PC-3 (cell line): ENCODE measurements at places on chromosomes 2 and 18. TPM values are rescaled to one million over a fixed set of nuclear protein-coding genes. Genes with fewer than 3 reads are reported as not detected.

Gene KIF5C
- 4.0 and 7.3 TPM in 2 replicates for total RNA-seq

Gene KLHL30
- not detected in 2 replicates for total RNA-seq

Gene NEURL3
- total RNA-seq: 0.18 and 0.40 TPM in 2 replicates

Gene DSG3
- not detected in 2 replicates for total RNA-seq

Gene SERPINB4
- 0.40 TPM in 1 of 2 replicates, not detected in the other for total RNA-seq

Gene ITPRIPL1
- total RNA-seq: not detected in 2 replicates

Gene UGT1A5
- not detected in 2 replicates for total RNA-seq

Gene ASB18
- total RNA-seq: 0.15 TPM in 1 of 2 replicates, not detected in the other

Gene ACVR1C
- total RNA-seq: 0.17 and 0.40 TPM in 2 replicates

Gene PJVK
- 0.87 and 1.6 TPM in 2 replicates for total RNA-seq

Gene SCYGR6
- not detected in 2 replicates for total RNA-seq

Gene CYRIA
- 0.15 TPM in 1 of 2 replicates, not detected in the other for total RNA-seq

Gene LYPD6
- 1.9 and 2.4 TPM in 2 replicates for total RNA-seq

Gene SMYD1
- total RNA-seq: not detected in 2 replicates

Gene THADA
- total RNA-seq: 33.6 and 43.1 TPM in 2 replicates

Gene LIPG
- 9.1 and 14.8 TPM in 2 replicates for total RNA-seq

Gene DCC
- not detected in 2 replicates for total RNA-seq

Gene DYNAP
- not detected in 2 replicates for total RNA-seq

Gene PROC
- 0.35 and 0.58 TPM in 2 replicates for total RNA-seq

Gene AOX1
- 54.9 and 57.2 TPM in 2 replicates for total RNA-seq

Gene ATP6V1C2
- 0.40 TPM in 1 of 2 replicates, not detected in the other for total RNA-seq

Gene ELOA2
- total RNA-seq: not detected in 2 replicates

Gene CD207
- total RNA-seq: not detected in 2 replicates

Gene CXCR1
- total RNA-seq: not detected in 2 replicates

Gene RAMP1
- total RNA-seq: 210 and 248 TPM in 2 replicates

Gene GPR39
- total RNA-seq: 34.8 and 43.2 TPM in 2 replicates

Gene CGREF1
- total RNA-seq: 18.7 and 22.6 TPM in 2 replicates

Gene KCNJ3
- total RNA-seq: not detected in 2 replicates

Gene ZNF2
- 1.4 and 3.1 TPM in 2 replicates for total RNA-seq

Gene WNT10A
- total RNA-seq: 0.40 and 3.3 TPM in 2 replicates

Gene ZNF514
- total RNA-seq: 5.8 and 6.6 TPM in 2 replicates

Gene PLGLB2
- 0.87 TPM in 1 of 2 replicates, not detected in the other for total RNA-seq

Gene HRH4
- total RNA-seq: not detected in 2 replicates

Gene HOXD9
- not detected in 2 replicates for total RNA-seq

Gene RNF152
- 2.0 and 2.8 TPM in 2 replicates for total RNA-seq
